Activated CD4-positive, alpha-beta memory T cell treated with anti-CD3 and anti-CD28 coated beads for 36 hours (primary cell): ENCODE measurements at places on chromosomes 2 and 18. TPM values are rescaled to one million over a fixed set of nuclear protein-coding genes. Genes with fewer than 3 reads are reported as not detected.

The PARD6G gene
- total RNA-seq: 0.17 TPM

DNA sequence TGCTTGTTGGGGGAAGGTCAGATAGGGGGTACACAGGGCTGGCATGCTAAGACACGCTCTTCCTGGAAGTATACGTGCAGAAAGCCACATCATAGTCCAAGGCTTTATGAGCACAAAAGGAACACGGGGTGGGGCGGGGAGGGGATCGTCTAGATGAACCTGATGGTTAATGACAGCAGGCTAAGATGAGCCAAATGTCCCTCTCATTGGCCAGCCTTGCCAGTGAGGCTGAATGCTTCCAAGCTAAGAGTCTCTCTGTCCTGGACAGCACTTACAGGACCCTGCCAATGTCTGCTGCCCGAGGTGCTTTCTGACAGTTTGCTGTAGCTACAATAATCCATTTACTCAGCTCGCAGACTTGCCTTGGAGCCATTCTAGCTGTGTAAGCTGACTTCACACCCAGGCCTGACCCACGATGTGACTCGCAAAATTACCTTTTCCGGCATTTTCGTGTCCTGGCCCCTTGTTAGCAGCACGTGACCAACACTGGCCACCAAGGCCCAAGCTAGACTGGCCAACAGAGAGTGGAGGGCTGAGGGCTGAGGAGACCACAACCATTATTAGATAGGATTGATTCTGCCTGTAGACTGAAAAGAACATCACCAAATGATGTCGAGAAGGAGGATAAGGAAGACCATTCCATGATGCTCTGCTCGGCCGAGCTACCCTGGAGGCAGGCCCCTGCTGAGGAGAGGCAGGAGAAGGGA lies 84.2 kb downstream of the MALT1 start:
- H3K27ac ChIP-seq: no peak overlapping the region
- no peak for DNase-seq
- no peak overlapping the region for H3K4me3 ChIP-seq
- H3K36me3 ChIP-seq: peaks cover 3% of the 10 kb centered on the region
- H3K27me3 ChIP-seq: peaks cover 3% of the 10 kb centered on the region

GRCh38 chr2:85405201-85406059 lies 4.7 kb downstream of the CAPG start:
- peaks cover 38% of the 10 kb centered on the region for H3K4me1 ChIP-seq
- H3K36me3 ChIP-seq: peaks cover 9% of the 10 kb centered on the region
- peak overlapping the region; percentile 65 for H3K27ac ChIP-seq
- peak; percentile 79 for DNase-seq
- no peaks in the 10 kb centered on the region for H3K27me3 ChIP-seq
- H3K4me3 ChIP-seq: peak overlapping the region; percentile 25

GRCh38 chr2:191430476-191430875 lies 185.3 kb downstream of the MYO1B start:
- no peaks in the 10 kb centered on the region for H3K36me3 ChIP-seq
- H3K27me3 ChIP-seq: peaks cover 3% of the 10 kb centered on the region
- no peak overlapping the region for H3K4me3 ChIP-seq
- no peaks in the 10 kb centered on the region for H3K4me1 ChIP-seq

DNA sequence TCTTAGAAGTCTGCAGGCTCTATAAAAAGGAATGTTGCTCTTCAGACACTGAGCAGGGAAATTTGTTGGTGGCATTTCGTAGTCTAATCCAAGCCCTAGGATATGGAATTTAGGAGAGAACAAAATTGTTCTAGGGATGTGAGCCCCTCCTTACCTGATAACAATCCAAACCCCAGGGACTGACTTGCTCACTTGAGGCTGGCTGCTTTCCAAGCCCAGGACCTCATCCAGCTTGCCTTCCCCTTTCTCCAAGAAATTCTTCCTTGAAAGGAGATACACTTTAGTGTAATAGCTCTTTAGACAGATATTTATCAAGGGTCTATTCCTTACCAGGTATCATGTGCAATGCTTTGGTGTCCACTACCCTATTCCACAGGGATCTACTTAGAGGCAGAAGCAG lies 279.8 kb downstream of the C1D start:
- no peaks in the 10 kb centered on the region for H3K36me3 ChIP-seq
- no peak overlapping the region for H3K27ac ChIP-seq
- no peak overlapping the region for H3K4me3 ChIP-seq
- no peaks in the 10 kb centered on the region for H3K4me1 ChIP-seq
- no peak for DNase-seq
- no peaks in the 10 kb centered on the region for H3K27me3 ChIP-seq

DNA sequence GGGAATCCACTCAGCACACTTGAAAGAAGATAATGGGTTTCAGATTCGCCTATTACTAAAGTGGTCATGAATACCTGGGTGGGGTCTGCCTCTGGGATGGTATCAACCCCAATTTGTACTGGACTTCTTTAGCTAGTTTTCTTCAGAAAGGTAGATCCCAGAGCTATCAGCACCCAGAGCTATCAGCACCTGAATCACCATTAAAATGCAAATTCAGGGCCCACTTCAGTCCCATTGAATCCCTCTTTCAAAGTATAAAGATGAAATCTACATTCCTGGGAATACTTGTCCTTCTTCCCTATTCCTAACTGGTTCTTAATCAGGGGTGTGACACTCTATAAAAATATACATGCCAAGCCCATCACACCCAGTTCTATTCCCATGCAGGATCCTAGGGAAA lies 914.3 kb downstream of the DCC start:
- no peak for DNase-seq
- H3K27me3 ChIP-seq: no peaks in the 10 kb centered on the region
- H3K4me1 ChIP-seq: no peaks in the 10 kb centered on the region
- H3K4me3 ChIP-seq: no peak overlapping the region
- H3K27ac ChIP-seq: no peak overlapping the region
